Naive thymus-derived CD4-positive, alpha-beta T cell (primary cell): ENCODE measurements at places on chromosomes 2 and 18.

DNA sequence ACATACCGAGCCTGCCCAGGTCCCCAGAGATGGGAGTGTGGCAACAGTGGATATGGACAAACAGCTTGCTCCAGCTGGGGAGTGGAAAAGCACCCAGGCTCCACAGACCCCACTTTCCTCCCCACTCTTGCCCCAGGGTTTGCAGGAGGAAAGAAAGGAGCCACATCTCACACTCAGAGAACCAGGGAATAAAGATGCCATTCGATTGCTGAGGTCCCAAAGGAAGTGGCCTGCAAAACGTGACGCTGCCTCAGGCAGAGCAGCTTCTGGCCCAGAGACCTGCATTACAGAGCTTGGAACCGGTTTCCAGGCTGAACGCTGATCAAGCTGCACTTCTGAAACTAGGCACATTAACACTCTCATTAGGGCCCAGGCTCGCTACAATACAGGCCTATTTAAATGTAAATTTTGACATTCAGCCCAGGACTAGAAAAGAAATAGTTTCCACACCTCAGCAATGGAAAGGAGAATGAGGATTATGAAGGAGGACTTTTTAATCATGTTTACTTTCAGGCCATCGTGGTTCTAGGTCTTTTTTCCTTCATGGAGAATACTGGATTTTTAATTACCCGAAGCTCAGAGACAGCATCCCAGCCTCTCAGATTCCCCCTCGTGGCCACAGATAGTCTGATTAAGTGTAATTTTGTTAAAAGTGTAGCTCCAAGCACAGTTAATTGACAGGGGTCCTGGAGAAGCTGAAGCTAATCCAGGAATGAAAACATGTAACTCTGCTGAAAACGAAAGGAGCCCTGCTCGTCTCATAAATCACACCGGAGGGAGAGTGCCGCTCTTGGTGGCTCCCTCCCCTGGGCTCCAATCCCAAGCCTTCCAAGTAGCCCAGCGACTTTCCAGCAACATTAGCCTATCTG, 221.3 kb upstream of the RAB6C start:
- no peak for DNase-seq

GRCh38 chr2:30108851-30109250, 38.0 kb upstream of the YPEL5 start:
- DNase-seq: no peak

DNA sequence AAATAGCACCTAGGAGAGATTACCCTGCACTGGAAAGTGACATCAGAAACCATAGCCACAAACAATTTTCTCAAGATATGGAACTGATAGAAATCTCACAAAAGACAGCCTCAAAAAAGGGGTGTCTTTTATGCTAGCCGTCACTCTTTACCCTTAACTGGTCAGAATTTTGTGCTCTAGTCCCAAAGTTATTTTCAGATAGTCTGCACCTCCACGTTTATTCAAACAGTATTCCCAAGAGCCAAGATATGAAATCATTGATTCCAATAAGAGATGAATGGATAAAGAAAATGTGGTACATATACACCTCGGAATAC, 23.5 kb upstream of the PMAIP1 start:
- no peak for DNase-seq

DNA sequence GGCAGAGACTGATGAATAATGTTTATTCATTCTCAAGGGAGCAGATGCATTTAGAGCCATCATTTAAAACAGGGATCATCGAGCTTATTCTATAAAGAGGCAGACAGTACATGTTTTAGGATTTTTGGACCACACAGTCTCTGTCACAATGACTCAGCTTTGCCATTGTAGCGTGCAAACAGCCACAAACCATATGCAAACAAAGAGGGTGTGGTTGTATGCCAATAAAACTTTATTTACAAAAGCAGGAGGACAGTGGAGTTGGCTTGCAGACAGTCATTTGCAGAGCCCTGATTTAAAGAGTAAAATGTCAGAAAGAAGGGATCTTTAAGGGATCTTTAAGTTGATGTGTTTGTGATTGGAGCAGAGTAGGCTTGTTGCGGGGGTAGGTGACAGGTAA, 51.5 kb downstream of the SMIM21 start:
- no peak for DNase-seq

DNA sequence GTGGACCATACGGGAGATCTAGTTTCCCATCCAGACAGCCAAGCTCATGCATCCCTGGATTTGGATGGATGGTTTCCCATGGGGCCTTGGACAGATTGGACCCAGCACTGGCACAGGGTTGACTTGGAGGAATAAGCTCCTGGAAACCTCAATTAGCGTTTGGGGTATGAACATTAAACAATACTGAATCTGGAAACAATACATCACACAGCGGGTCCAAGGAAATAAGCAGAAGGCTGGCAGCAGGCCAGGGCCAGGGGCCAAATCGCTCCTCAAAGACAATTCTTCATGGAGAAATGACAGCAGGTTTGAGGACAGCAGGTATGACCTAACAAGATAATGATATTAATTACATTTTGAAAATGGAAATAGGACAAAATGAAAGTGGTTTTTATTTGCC, 540.6 kb downstream of the RIT2 start:
- no peak for DNase-seq

GRCh38 chr2:121480826-121481225, 49.9 kb upstream of the RNU4ATAC start:
- no peak for DNase-seq

GRCh38 chr2:188412190-188412589, 120.5 kb downstream of the GULP1 start:
- no peak for DNase-seq

DNA sequence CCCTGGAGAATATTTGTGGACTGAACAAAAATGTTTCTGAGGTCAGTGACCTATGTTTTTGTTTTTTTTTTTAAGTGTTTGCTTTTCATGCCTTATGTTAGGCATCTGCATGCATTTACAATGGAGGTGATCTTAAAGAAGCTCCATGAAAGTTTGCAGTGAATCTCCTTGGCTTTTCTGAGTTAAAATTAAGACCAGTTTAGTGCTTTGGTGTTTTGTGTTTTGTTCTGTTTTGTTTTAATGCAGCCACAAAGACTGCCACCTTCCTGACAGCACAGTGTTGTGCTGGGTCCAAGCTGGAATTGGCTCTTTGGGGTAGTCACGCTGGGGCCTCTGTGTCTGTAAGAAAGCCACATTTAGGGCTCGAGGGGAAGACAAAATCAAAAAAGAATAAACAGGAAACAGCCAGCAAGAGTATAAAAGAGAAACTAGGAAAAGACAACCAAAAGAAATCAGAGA, 396.2 kb downstream of the ARHGAP15 start:
- DNase-seq: peak; percentile 3

DNA sequence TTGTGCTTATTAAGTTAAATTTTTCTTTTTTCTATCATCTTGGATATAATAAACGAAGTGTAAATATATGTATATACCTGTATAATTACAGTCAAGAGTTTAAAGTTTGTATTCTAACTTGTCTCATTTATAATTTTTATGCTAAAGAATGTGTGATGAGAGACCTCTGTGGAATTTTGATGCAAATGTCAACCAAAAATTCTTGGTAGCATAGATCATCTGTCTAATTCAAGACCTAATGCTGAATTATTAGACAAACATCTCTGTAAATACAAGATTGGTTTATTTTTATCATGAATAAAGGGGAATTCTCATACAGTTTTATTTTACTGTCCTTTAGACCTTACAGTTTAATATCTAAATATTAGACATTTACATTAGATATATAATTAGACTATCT, 149.2 kb upstream of the VWC2L start:
- no peak for DNase-seq

- no peak for DNase-seq
Measured at GRCh38 chr2:23692263-23692662, 234.7 kb downstream of the ATAD2B start.

- DNase-seq: no peak
Measured at GRCh38 chr2:26606847-26607190, 34.3 kb downstream of the CIB4 start.

- DNase-seq: peak; percentile 42
Measured at GRCh38 chr18:3595369-3596273, 145.6 kb downstream of the TGIF1 start.

GRCh38 chr2:39007875-39008504, 112.9 kb downstream of the SOS1 start:
- DNase-seq: no peak

- DNase-seq: no peak
Measured at GRCh38 chr2:14016289-14016955, 616.1 kb upstream of the LRATD1 start.

DNA sequence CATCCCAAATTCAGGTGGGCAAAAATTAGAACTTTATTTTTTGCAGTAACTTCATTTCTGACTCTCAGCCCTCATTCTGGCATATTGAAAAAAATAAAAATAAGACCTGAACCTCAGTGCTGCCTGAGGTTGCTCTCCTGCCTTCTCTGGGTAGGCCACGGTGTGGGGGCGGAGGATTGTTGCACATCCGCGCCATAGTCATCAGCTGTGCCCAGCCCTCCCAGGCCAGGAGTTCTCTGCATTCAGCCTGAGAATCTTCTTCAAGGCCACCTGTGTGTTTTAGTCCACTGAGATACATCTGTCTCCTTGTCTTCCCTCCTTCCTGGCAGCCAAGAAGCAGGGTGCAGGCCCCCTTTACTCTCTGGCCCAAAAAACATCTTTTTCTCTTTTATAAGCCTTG, 94.7 kb downstream of the ARMC9 start:
- no peak for DNase-seq

DNA sequence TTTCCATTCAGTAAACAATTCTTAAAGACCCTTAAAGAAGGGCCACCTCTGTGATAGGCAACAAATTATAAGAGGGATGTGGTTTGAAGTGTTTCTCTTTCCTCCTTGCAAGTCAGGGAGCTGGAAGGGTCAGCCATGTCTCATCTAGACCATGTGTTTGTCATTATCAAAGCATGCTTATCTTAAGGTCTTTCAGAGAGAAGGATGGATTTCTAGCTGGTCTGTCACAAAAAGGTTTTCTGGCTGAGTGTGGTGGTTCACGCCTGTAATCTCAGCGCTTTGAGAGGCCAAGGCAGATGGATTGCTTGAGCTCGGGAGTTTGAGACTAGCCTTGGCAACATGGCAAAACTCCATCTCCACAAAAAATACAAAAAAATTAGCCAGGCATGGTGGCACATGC, 59.2 kb upstream of the PEX13 start:
- DNase-seq: no peak

GRCh38 chr18:75477900-75478299, 50.4 kb upstream of the SMIM21 start:
- no peak for DNase-seq

- no peak for DNase-seq
Measured at GRCh38 chr18:60385693-60386092, 13.1 kb upstream of the MC4R start.

- no peak for DNase-seq
Measured at GRCh38 chr18:13527256-13527655, 199.1 kb downstream of the FAM210A start.

- DNase-seq: no peak
Measured at GRCh38 chr2:25000036-25000435, 28.3 kb upstream of the DNAJC27 start.

- no peak for DNase-seq
Measured at GRCh38 chr2:78715293-78715692, 310.2 kb upstream of the REG3G start.

DNA sequence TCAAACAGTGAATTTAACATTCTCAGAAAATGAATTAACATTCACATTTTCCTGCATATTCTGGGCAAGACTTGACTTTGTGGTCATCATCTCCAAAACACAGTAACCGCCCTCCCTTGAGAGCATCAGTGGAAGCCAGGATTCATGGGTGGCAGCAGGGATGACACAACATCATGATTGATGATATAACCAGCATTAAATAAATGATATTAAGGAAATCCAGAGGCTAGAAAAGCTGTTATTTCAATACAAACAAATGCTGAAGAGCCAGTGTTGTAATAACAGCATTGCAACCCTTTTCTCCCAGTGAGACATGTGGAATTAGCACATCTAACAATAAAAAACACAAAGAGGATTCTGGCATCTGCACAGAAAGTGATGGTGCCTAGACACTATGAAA, 41.1 kb downstream of the CDC42EP3 start:
- no peak for DNase-seq

GRCh38 chr2:144215701-144216675, 303.9 kb downstream of the ZEB2 start:
- no peak for DNase-seq

DNA sequence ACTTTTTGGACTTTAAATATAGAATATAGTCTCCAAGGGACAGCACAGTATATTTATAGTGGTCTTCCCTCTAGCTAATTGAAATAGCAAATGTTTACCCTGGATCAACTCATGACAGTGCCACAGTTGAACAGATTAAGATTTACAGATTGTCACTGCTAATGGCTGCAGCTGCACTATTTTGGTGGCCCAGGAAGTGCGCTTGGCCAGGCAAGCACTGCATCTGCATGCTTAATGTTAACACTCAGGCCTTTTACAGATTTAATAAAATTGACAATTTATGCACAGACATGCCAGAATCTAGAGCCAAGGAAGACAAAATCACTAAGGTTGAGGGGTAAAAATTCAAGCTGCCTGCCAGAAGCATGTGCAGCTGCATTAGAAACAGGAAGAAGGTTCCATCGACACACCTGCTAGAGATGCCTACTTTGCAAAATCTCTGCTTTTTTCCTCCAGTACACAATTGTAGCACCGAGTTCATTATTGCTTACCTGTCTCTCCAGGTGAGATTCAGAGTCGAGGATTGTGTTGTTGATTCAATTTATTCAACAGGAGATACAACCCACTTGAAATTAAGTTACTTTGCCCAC, 1042.3 kb upstream of the NRXN1 start:
- no peak for DNase-seq

- DNase-seq: no peak
Measured at GRCh38 chr18:62277045-62277444, 48.1 kb upstream of the TNFRSF11A start.
